ENCODE measurements at places on chromosomes 16 and 17. TPM values are rescaled to one million over a fixed set of nuclear protein-coding genes. Genes with fewer than 3 reads are reported as not detected.

PRSS33 gene
- total RNA-seq, result not detected

ZDHHC1 gene
- total RNA-seq, result 0.26 TPM

CD300LD gene
- not detected for total RNA-seq

NPIPB6 gene
- 3.2 TPM for total RNA-seq

TMEM92 gene
- not detected for total RNA-seq

BRD7 gene
- 81.7 TPM for total RNA-seq

YBX2 gene
- 0.57 TPM for total RNA-seq

NGFR gene
- 0.29 TPM for total RNA-seq

TBC1D3 gene
- 1.4 TPM for total RNA-seq

GAS7 gene
- 10.5 TPM for total RNA-seq

KRTAP9-7 gene
- not detected for total RNA-seq

PLLP gene
- 3.3 TPM for total RNA-seq

C17orf78 gene
- total RNA-seq, result not detected

LGALS9C gene
- total RNA-seq, result not detected

COX6A2 gene
- not detected for total RNA-seq

CXCL16 gene
- total RNA-seq, result 8.9 TPM

TMEM220 gene
- total RNA-seq, result 3.3 TPM

RHOT1 gene
- total RNA-seq, result 18.7 TPM

ARL17A gene
- 43.8 TPM for total RNA-seq

KRTAP4-3 gene
- not detected for total RNA-seq

COX4I1 gene
- total RNA-seq, result 588 TPM

LGALS9 gene
- 53.3 TPM for total RNA-seq

TBC1D10B gene
- 60.1 TPM for total RNA-seq

DRC3 gene
- 0.53 TPM for total RNA-seq

PDE6G gene
- 1.7 TPM for total RNA-seq

SRCIN1 gene
- total RNA-seq, result 0.21 TPM

CMTM2 gene
- total RNA-seq, result 0.26 TPM

KRT20 gene
- total RNA-seq, result 0.47 TPM

NTN3 gene
- not detected for total RNA-seq

UMOD gene
- total RNA-seq, result not detected

NEUROD2 gene
- not detected for total RNA-seq

KRTAP4-12 gene
- total RNA-seq, result not detected

EEF2KMT gene
- 11.7 TPM for total RNA-seq

SLC12A3 gene
- total RNA-seq, result not detected

GPR179 gene
- 0.06 TPM for total RNA-seq

KRTAP17-1 gene
- not detected for total RNA-seq

RNFT1 gene
- 30.3 TPM for total RNA-seq

MILR1 gene
- not detected for total RNA-seq

MT3 gene
- 0.73 TPM for total RNA-seq

PRR15L gene
- total RNA-seq, result not detected

SCGB1C2 gene
- not detected for total RNA-seq

GGNBP2 gene
- 190 TPM for total RNA-seq

ATP2A1 gene
- 0.85 TPM for total RNA-seq

C16orf96 gene
- 0.50 TPM for total RNA-seq

MED13 gene
- 77.6 TPM for total RNA-seq
